ENCODE measurements at places on chromosomes 7 and 10.

DNA sequence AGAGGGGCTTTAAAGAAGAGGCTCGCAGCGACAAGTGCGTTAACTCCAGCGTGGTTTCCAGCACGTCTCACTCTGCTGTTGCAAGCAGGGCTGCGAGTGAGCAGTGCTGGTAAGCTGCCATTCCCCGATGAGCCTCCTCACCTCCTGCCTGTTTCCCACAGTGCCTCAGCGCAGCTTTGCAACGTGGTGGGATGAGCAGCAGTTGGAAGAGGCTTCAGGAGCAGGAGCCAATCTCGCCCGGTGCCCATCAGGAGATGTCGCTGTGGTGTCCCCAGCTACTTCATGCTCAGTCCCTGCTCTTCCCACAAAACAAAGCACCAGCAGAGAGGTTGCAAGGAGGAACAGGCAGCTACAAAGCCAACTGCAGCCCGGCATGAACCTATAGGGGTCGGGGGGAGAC is 2.4 kb upstream of the ADARB2 start:
- no peak for DNase-seq

- DNase-seq: peak; percentile 10
Measured at GRCh38 chr7:108455998-108456677, at the start of gene NRCAM. Gene NRCAM, minus strand, starts transcription at chr7:108456436. Its CDS starts 216,372 bp downstream, at chr7:108240064.

GRCh38 chr7:140364819-140365218 is 33.5 kb downstream of the SLC37A3 start:
- DNase-seq: no peak

GRCh38 chr7:158025686-158026600 is 561.7 kb downstream of the PTPRN2 start:
- no peak for DNase-seq

GRCh38 chr7:94477878-94478277 is 31.7 kb upstream of the CASD1 start:
- no peak for DNase-seq
